Colonic mucosa (tissue), 4 donors: ENCODE measurements at places on chromosomes 2 and 18. TPM values are rescaled to one million over a fixed set of nuclear protein-coding genes. Genes with fewer than 3 reads are reported as not detected.

MYCN gene
- total RNA-seq, result 1.7 TPM

LYG1 gene
- total RNA-seq, result 0.96 TPM

C2orf78 gene
- not detected for total RNA-seq

- no peak overlapping the region for H3K27ac ChIP-seq
- no peaks in the 10 kb centered on the region for H3K4me1 ChIP-seq
- DNase-seq, result no peak
- no peak overlapping the region for H3K4me3 ChIP-seq
- H3K36me3 ChIP-seq, result no peaks in the 10 kb centered on the region
- no peaks in the 10 kb centered on the region for H3K27me3 ChIP-seq
Measured at GRCh38 chr2:1054399-1054798, 103.8 kb downstream of the SNTG2 start.

ANKRD30BL gene
- total RNA-seq, result not detected

DNA sequence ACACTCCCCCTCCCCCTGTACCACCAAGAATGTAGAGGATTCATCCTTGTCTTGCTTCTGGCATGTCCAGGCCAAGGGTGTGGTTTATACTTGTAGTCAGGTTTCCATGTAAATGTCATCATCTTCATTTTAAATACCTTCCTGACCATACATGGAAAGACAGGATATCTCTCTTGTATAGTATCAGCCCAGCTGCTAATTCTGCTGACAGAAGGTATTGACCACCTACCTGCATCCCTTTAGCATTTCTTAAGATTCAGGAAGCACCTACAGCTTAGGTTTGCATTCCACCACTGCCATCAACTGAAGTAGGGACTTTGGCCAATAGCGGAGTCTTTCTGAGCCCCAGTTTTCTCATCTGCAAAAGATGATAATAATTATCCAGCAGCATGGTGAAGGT, 22.9 kb upstream of the FSHR start:
- H3K27ac ChIP-seq, result no peak overlapping the region
- no peaks in the 10 kb centered on the region for H3K36me3 ChIP-seq
- DNase-seq, result no peak
- H3K27me3 ChIP-seq, result no peaks in the 10 kb centered on the region
- H3K4me3 ChIP-seq, result no peak overlapping the region

SAP130 gene
- 24.7 TPM for total RNA-seq

PIEZO2 gene
- total RNA-seq, result 4.0 TPM

NUP35 gene
- 19.1 TPM for total RNA-seq

DNA sequence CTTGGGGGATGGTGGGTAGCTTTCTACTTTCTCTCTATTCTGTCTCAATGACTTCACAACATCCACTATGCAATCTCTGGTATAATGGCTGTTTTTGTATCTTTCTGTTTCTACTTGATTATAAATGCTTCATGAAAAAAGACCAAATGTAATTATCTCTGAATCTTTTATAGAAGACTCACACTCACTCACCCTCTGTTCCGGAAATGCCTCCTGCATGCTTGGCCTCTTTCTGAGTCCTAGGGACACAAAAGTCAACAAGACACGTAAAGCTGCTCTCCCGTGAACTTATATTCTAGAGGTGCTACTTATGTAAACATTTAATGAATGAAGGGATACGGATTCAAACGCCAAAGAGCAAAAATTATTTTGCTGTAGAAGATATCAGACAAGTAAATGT, 502.2 kb upstream of the SOX11 start:
- no peaks in the 10 kb centered on the region for H3K27me3 ChIP-seq
- no peaks in the 10 kb centered on the region for H3K4me1 ChIP-seq
- no peak overlapping the region for H3K27ac ChIP-seq
- no peaks in the 10 kb centered on the region for H3K36me3 ChIP-seq

CYRIA gene
- total RNA-seq, result 1.0 TPM

DNA sequence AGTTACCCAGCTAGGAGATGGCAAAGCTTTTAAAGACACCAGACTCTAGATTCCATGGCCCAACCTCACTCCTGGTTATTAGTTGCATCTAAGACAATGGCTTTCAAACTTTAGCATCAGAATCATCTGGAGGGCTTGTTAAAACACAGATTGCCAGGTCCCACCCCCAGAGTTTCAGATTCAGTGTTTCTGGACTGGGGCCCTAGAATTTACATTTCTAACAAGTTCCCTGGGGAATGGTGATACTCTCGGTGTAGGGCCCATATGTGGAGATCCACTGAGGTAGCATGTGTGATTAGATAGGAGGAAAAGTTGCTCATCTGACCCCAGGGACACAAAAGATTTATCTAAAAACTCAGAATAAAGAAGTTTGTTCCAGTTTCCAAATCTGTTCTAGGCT, 14.5 kb upstream of the TTR start:
- H3K27ac ChIP-seq, result no peak overlapping the region
- no peaks in the 10 kb centered on the region for H3K27me3 ChIP-seq
- H3K4me3 ChIP-seq, result no peak overlapping the region

RBM44 gene
- total RNA-seq, result 0.35 TPM
